ENCODE measurements at places on chromosomes 3 and 15.

GRCh38 chr3:191238321-191238817, 39.3 kb downstream of the OSTN start:
- DNase-seq, result no peak

GRCh38 chr15:66270932-66271331, 17.4 kb upstream of the MEGF11 start:
- no peak for DNase-seq

GRCh38 chr3:39550354-39551051, 83.0 kb downstream of the MOBP start:
- no peak for DNase-seq

GRCh38 chr3:99845999-99846398, 28.3 kb downstream of the CMSS1 start:
- no peak for DNase-seq

DNA sequence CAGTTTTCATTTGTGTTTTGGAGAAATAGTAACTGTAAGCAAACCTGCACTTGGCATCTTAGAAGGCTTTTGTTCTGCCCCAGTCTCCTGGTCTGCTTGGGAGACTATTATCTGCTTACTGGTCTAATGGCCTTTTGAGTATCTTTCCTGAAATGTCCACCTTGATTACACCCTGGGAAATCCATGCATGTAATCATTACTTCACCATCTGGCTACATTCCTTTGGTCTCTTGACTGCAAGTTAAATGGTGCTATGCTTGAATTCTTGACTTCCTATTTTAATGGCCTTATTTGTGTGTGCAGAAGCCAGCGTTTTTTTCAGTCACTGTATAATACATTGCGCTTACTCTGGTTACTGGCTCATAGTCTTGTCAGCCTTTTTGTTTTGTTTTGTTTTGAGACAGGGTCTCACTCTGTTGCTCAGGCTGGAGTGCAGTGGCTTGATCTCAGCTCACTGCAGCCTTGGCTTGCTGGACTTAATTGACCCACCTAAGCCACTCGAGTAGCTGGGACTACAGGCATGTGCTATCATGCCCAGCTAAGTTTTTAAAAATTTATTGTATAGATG, 30.0 kb downstream of the CHD2 start:
- no peak for DNase-seq

DNA sequence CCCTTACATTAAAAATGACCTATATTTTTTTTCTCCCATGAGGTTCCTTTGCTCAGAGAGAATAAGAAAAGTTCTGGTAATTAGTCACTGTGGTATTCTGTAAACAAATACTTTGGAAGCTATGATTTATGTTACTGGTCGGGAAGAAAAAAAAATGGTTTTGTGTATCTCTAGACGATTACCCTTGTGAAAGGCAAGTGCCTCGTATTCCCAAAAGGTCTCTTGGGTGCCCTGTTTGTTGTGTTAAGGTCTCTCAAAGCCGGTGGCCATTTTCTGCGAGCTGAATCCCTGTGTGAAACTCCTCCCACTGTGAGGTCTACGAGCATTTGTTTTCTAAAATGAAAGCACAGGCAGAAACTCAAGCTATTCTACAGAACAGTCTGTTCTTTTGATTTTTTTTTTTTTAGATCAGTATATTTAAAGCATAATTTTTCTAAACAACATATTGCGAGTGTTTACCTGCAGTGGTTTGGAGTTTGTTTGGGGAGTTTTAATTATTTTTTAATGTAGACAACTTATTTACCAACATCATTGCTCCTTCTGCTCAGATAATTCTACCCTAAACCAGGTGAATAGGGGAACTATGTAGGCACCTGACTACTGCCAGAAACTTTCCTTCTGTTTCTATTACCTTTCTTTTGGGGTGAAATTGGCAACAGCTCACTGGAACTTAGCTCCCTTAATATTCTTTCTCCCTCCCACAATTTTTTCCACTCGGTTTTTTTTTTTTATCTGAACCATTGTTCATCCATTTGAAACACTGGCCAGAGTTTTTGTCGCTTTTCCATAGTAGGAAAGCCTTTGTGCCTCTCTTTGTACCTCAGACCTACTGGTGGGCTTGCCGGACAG, 44.0 kb downstream of the ZBTB38 start:
- no peak for DNase-seq

GRCh38 chr15:77505556-77505955, 84.9 kb downstream of the HMG20A start:
- no peak for DNase-seq

DNA sequence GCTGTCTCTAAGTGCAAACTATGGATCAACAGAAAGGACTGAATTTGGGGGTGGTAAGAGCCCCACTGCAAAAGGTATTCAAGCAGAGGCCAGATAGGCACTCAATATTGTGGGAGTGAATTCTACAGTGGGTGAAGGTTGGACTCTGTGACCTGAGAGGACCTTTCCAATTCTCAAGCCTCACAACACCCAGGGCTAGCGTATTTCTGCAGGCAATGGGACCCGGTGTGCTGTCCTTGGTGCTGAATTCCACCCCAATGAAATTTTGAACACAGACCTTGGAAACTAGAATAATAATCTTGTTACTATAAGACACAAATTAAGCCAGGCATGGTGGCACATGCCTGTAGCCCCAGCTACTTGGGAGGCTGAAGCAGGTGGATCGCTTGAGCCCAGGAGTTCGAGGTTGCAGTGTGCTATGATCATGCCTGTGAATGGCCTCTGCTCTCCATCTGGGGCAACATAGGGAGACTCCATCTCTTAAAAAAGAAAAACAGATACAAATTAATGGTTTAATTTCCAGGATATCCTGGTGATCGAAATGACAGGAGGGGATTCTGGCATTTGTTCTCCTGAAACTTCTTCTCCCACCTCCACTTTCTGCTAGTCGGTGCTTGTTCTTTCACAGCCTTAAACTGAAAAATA, 135.4 kb downstream of the RAB11A start:
- DNase-seq, result no peak

DNA sequence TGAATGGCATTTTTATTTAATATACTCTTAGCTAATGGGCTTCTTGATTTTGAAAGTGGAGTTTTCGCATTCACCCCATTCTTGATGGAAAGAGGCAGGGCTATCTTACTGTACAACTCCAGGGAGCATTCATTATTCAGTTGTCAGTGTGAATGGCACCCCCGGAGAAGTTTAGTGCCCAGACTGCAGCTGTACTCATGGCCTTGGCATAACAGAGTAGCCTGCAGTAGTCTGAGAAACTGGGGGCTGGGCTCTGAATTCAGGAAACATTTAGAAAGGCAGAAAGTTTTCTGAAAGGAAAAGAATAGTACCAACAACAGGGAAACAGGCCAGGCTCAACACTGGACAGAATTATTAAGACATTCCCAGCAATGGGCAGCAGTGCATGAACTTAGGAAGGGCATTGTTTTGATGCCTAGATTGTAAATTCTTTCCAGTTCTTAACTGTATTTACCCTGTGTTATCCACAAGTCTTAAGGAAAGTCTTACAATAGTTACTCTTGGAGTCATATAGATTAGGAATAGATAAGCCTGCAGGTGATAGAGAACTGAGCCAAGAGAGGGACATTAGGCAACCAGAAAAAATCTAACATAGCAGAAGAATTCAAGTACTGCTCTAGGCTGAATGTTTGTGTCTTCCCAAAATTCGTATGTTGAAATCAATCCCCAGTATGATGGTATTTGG, 44.4 kb downstream of the TIPARP start:
- no peak for DNase-seq

DNA sequence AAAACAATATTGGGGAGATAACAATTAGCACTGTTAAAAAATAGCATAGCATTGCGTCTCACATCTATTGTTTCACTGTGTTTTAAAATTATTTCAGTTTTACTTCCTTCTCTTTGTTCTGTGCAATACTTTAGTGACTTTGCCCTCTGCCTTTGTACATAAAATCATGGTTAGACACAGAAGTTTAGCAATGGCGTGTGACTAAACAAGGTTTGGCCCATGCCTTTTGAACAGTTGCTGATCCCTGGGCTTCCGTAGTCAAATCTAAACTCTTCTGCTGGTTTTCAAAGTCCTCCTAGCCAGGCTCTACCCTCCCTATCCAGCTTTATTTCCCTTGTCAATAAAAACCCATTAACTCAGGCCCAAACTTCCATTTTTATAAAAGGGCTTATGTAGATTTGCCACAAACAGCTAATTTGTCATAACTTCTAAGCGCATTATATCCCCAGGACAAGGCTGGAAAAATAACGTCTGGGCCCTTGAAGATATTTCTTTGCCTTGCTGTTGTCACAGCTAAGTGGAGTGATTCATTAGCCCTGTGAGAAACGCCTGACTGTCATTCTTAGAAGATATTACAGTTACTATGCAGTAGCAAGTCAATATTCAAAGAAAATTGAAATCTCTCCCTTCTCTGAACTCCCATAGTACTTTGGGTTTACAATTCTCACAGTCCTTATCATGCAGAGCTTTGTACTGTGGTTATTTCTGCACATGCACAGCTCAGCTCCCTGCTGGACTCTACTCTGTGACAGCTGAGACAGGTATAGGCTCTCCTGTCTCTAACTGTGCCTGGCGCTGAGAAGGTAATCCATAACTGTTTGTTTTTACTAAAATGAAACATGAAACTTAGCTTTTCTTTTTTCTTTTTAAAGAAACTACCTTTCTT, 123.4 kb upstream of the SLC24A5 start:
- no peak for DNase-seq

DNA sequence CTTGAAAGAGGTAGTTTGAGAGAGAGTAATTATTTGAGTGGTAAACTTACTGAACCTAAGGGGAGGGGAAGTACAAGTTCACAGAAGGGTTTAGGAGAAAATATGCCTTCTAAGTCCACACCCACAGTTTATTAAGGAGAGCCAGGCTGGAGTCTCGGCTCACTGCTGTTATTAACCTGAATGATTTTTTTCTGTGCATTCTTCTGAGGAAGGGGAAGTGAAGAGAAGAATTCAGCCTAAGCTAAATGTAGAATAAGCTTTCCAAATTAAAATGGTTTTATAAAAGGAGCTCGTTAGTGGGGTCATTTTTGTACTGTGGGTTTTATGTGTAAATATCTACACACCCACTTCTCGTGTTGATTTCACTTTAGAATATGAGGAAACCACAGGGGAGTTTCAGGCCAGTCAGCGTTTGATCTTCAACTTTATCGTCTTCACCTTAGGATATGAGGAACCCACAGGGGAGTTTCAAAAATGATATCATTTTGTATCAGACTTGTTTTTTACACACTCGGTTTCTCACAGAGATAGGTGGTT, 1.5 kb downstream of the WHAMM start:
- DNase-seq, result no peak

DNA sequence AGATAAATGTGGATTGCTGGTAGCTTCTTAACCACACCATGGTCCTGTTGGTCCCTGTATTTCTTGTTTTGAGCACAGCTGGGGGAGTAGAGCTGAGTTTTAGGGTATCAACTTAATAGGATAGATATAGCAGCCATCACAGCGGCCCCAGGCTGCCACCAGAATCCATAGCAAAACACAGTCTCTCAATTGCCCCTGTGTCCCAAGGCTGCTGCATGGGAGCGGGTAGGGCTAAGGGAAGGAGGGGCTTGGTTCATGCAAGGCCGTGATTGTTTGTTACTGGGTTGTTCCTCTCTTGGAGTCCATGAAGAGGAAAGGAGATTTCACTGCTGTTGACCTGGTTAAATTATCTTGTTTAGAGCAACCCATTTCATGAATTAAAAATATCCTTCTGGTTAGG, 22.1 kb downstream of the ARNT2 start:
- no peak for DNase-seq

GRCh38 chr3:99175276-99175812, 273.8 kb upstream of the DCBLD2 start:
- DNase-seq, result no peak

- no peak for DNase-seq
Measured at GRCh38 chr3:149266736-149267135, 45.1 kb upstream of the CP start.

DNA sequence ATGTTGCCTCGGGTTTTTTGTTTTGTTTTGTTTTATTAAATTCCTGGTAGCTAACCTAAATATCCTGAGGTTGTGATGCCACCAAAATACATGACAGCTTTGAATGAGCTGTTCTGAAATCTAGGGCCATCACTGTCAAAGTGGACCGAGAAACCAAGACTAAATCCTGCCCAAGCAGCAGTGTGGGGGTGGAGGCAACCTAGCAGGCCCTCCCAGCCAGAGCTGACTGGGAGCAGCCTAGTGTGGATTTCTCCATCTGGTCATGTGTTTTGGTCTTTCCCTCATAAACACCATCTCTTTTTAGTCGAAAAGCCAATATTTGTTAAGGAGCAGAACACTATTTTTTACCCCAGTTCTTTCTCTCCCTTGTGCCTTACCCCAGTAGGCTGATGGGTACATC, 52.2 kb downstream of the LARS2 start:
- no peak for DNase-seq

- no peak for DNase-seq
Measured at GRCh38 chr3:58994746-58995330, 55.0 kb downstream of the CFAP20DC start.

GRCh38 chr15:31262143-31262530, 64.5 kb upstream of the KLF13 start:
- DNase-seq, result peak; percentile 49

GRCh38 chr3:108946292-108947285, 7.1 kb downstream of the GUCA1C start:
- DNase-seq, result no peak

- DNase-seq, result peak; percentile 75
Measured at GRCh38 chr15:63677778-63678177, 80.6 kb downstream of the FBXL22 start.

GRCh38 chr15:32104061-32104995, 74.0 kb downstream of the CHRNA7 start:
- no peak for DNase-seq

GRCh38 chr3:183085634-183086390, 13.5 kb downstream of the MCCC1 start:
- DNase-seq, result no peak

- no peak for DNase-seq
Measured at GRCh38 chr3:187831125-187832051, 86.1 kb upstream of the BCL6 start.

DNA sequence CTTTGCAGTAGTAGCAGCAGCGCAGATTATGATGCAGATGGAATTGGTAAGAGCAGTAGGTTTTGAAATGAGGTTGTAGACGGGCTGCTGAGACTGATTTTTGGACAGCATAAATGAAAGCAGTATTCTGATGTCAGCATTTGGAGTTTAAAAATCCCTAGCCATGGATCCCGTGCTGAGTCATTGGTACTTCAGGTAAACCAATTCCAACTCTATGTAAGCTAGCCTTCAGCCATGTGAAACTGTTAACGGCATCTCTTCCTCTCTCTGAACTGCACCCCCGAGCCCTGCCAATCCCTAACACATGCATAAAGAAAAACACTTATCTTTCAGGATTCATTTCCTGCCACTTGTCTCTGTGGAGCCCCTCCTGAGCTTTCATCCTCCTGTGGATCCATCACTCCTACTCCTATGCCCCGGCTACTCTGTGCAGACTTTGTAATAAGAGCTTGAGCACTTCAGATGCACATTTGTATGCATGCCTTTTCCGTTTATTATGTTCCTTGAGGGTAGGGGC, 119.0 kb downstream of the AKAP13 start:
- no peak for DNase-seq

Measured in RWPE2 (cell line).